ENCODE measurements at places on chromosomes 5 and 9.

GRCh38 chr9:105064248-105065097 is 136.5 kb upstream of the ABCA1 start:
- DNase-seq, result peak; percentile 90

DNA sequence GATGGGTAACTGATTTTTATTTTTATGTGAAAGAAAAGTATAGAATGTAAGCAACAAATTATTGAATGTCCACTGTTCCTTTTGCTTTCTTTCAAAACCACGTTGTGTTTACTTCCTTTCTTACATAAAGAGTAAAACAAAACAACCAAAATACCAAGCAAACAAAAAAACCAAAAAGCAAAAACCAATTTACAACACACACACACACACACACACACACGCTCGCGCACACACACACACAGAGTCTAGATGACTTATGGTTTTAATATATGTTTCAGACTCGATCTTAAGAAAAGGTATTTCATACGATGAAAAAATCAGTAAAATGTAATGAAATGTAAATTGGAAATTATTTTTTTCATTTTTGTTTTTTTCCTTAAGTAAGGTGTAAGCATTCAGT is 80.3 kb downstream of the ADGRV1 start:
- DNase-seq, result no peak

DNA sequence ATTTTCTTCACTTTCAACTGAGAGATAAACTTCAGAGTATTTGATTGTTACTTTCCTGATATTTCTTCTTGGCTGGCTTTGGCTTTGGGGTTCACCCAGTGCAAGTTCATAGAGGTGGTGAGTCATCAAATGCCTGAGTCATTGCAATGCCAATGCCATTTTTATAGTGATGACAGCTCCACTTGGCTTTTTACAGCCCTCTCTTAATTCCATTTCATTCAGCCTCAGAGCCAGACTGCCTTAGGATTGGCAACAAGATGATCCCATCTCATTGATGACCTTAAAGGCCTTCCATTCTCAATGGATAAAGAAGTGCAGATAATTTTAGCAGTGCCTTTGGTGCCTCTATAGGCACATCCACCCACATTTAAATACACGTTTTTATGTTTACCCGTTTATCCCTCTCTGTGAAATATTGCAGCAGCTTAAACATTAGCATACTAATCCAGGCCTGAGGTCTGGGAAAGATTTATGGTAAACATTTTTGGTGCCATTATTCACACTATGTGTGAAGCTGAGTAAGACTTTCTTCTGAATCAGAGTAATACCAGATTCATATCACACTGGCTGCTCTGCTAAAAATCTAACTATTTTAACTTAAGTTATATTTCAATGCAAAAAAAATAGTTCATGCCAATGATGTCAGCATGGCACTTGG is 88.9 kb upstream of the TYRP1 start:
- DNase-seq, result no peak

- DNase-seq, result no peak
Measured at GRCh38 chr5:102666164-102666946, 88.8 kb upstream of the PAM start.

- no peak for DNase-seq
Measured at GRCh38 chr5:168788107-168788506, 208.9 kb upstream of the PANK3 start.

- no peak for DNase-seq
Measured at GRCh38 chr9:77898864-77899263, 132.7 kb downstream of the GNAQ start.

Data from hematopoietic multipotent progenitor cell treated with erythropoietin and hydrocortisone succinate and interleukin-3 and kit ligand, for 8 days (in vitro differentiated cells).